ENCODE measurements at places on chromosomes 16 and 17. TPM values are rescaled to one million over a fixed set of nuclear protein-coding genes. Genes with fewer than 3 reads are reported as not detected.

DNA sequence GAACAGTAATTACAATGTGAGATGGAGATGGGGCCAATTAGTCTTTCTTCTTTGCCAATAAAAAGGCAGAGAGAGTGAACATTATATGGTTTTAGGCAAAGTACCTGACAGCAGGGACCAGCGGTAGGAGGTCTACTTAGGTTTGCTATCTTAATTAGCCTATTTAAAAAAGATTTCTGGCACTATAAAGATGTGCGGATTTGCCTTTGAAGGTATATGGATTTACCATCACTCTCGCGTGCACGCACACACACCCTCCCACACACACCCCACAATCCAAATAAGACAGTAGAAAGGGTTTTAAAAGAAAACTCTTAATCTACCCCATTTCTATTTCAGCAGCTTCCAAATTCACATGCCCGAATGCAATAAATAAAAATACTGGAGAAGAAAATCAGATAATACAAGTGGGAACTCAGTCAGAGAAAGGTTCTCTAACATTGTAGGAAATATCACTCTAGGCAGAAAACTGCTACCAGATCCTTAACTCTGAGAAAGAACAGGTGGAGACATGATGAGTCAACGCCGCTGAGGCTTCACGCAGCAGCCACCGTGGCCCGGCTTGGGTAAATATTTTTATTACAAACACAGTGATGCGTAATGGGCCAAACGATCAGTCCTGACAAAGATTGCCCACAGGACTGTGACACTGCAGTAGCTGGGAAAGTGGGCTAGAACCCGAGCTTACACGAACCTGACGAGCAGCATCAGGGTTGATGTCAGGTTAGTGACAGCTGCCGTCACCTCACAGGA, 66.6 kb upstream of the AXIN2 start:
- H3K4me1 ChIP-seq: no peaks in the 10 kb centered on the region
- no peaks in the 10 kb centered on the region for H3K27me3 ChIP-seq

DNA sequence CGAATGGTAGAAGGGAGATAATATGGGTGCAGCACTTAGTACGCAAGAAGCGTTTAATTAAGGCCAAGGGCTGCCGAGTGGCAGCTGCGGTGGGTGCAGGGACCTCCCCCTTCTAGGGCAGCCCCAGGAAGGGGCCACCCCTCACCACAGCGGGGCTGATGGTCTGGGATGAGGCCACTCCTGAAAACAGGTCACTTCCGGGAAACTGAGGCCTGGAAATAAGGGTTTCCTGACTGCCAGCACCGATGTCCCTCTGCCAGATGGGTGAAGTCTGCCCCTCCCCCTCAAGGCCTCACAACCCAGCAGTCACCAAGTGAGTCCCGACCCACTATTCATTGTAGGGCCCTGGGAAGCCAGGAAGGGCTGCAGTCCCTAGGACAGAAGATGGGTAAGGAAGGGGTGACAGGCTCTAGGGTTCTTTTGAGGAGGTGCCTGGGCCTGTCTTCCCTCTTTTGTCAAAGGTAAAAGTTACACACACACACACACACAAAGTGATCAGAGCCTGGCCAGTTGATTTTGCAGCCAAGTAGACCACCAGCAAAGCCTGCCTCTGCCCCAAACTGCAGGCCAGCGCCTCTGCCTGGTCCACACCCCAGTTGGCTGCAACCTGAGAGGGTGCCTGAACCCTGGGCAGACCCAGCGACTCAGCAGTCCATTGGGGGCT, 12.5 kb downstream of the SREBF1 start:
- peak overlapping the region; percentile 97 for H3K27ac ChIP-seq
- H3K27me3 ChIP-seq: no peaks in the 10 kb centered on the region
- peaks cover 52% of the 10 kb centered on the region for H3K36me3 ChIP-seq

DNA sequence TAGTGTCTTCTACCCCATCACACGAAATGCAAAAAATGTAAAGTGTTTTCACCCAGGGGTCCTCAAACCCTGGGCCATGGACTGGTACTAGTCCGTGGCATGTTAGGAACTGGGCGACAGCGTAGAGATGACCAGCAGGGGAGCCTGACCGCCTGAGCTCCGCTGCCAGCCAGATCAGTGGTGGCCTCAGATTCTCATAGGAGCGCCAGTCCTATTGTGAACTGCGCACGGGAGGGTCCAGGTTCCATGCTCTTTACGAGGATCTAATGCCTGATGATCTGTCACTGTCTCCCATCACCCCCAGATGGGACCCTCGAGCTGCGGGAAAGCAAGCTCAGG, 4.5 kb downstream of the SCARF1 start:
- H3K27me3 ChIP-seq: no peaks in the 10 kb centered on the region
- DNase-seq: no peak
- H3K27ac ChIP-seq: no peak overlapping the region
- no peak overlapping the region for H3K4me3 ChIP-seq
- peaks cover 22% of the 10 kb centered on the region for H3K4me1 ChIP-seq

GRCh38 chr17:43721537-43722268, 36.9 kb downstream of the SOST start:
- peak overlapping the region; percentile 80 for H3K27ac ChIP-seq
- H3K4me1 ChIP-seq: peaks cover 15% of the 10 kb centered on the region
- peak overlapping the region; percentile 87 for H3K4me3 ChIP-seq
- no peak for DNase-seq
- H3K36me3 ChIP-seq: no peaks in the 10 kb centered on the region
- H3K27me3 ChIP-seq: peaks cover 4% of the 10 kb centered on the region

DNA sequence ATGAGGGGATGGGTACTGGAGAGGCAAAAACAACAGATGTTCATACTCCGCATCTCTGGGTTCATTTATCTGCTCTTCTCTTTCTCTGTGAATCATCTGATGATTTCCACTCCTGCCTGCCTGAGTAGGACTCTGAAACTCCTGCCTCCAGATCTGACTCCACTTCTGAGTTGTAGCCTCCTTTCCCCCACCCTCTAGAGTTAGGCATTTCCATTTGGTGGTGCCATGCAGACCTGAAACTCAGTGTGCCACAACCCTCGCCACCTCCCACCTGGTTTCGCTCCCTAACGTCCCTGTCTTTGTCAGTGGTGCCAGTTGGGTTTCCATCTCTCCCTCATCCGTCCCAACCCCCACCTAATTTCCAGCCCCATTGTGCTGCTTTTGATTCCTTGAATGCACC, 126.2 kb downstream of the PRKCB start:
- H3K4me3 ChIP-seq: peak overlapping the region; percentile 26
- no peaks in the 10 kb centered on the region for H3K27me3 ChIP-seq
- H3K4me1 ChIP-seq: peaks cover 79% of the 10 kb centered on the region
- peak; percentile 68 for DNase-seq

GRCh38 chr16:30351586-30352419, 3.3 kb downstream of the CD2BP2 start:
- H3K4me3 ChIP-seq: no peak overlapping the region
- H3K36me3 ChIP-seq: peaks cover 41% of the 10 kb centered on the region
- no peaks in the 10 kb centered on the region for H3K27me3 ChIP-seq
- peaks cover 56% of the 10 kb centered on the region for H3K4me1 ChIP-seq
- no peak for DNase-seq

GRCh38 chr17:30594223-30594952, 117.2 kb downstream of the GOSR1 start:
- no peaks in the 10 kb centered on the region for H3K27me3 ChIP-seq
- H3K36me3 ChIP-seq: no peaks in the 10 kb centered on the region
- no peak for DNase-seq
- H3K27ac ChIP-seq: no peak overlapping the region
- no peaks in the 10 kb centered on the region for H3K4me1 ChIP-seq

DNA sequence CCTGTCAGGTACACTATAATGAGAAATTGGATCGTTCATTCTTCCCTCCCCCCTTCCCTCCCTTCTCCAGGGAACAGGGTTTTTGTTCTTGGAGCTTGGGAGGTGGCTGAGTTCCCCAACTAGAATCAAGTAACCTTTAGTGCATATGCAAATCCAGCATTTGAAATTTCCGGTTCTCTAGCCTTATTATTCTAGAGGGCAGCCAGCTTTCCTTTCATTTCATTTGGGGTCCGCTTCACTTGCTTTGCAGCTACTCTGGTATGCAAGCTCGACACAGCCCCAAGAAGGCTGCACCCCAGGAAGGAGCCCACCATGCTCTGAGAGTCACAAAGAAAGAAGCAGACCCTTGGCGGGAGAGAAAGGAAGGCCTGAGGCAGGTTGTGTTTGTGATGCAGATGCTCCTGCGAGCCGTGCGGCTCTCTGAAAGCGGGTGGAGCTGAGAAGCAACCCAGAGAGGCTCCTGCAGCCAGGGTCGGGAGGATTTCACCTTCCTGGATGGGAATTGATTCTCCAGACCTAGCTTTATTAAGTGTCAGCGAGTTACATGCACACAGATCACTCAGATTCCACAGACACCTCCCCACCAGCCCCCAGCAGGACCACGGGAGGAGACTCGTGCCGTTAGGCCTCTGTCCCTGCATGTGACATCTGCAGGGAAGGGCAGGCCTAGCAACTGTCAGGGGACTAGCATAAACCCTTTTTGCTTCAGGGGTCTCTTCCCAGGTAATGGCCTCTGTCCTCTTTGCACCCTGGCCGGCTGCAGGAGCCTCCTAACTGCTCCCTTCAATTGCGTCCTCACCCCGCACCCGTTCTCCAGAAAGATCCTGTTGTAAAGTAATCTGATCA, 34.5 kb downstream of the PMM2 start:
- H3K36me3 ChIP-seq: peaks cover 32% of the 10 kb centered on the region
- no peaks in the 10 kb centered on the region for H3K27me3 ChIP-seq

- peaks cover 18% of the 10 kb centered on the region for H3K4me1 ChIP-seq
- H3K36me3 ChIP-seq: no peaks in the 10 kb centered on the region
- H3K4me3 ChIP-seq: no peak overlapping the region
These were observed 22.9 kb downstream of the COPZ2 start for GRCh38 chr17:48014595-48015111.

- no peak for DNase-seq
- H3K27me3 ChIP-seq: peaks cover 9% of the 10 kb centered on the region
- no peaks in the 10 kb centered on the region for H3K4me1 ChIP-seq
- no peaks in the 10 kb centered on the region for H3K36me3 ChIP-seq
- no peak overlapping the region for H3K27ac ChIP-seq
- H3K4me3 ChIP-seq: no peak overlapping the region
These were observed 5.9 kb upstream of the NAGS start for GRCh38 chr17:43998552-43998951.

DNA sequence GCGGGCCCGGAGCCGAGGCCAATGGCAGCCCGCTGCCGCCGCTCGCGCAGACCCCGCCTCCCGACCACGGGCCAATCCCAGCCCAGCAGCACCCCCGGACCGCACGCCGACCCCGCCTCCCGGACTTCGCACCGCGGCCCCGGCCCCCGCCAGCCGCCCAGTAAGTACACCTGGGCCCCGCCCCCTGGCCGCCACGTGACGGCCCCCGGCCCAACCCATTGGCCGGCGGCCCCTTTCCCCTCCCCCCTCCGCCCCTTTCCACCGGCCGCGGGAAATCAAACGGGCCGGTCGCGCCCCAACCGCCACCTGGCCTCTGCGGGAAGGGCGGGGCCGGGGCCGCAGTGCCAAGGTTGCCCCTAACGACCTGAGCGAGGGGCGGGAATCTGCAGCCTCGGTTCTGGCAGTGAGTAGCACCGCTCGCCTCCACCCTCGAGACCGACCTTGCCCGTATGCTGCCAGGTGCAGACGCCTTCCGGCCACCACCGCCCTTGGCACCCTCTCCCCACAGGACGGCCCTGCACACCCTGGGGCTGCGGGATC, at the start of gene YBX2:
Gene YBX2 (minus strand): TSS at position 26 of the 540 bp plus-strand sequence. CDS start 139 bp downstream, outside the sequence.
- peaks cover 23% of the 10 kb centered on the region for H3K27me3 ChIP-seq
- peak; percentile 82 for DNase-seq
- H3K4me3 ChIP-seq: peak within 1 kb of the TSS; percentile 66
- H3K36me3 ChIP-seq: no peaks in the 10 kb centered on the region
- no peak within 1 kb of the TSS for H3K27ac ChIP-seq
- H3K4me1 ChIP-seq: peaks cover 14% of the 10 kb centered on the region

DNA sequence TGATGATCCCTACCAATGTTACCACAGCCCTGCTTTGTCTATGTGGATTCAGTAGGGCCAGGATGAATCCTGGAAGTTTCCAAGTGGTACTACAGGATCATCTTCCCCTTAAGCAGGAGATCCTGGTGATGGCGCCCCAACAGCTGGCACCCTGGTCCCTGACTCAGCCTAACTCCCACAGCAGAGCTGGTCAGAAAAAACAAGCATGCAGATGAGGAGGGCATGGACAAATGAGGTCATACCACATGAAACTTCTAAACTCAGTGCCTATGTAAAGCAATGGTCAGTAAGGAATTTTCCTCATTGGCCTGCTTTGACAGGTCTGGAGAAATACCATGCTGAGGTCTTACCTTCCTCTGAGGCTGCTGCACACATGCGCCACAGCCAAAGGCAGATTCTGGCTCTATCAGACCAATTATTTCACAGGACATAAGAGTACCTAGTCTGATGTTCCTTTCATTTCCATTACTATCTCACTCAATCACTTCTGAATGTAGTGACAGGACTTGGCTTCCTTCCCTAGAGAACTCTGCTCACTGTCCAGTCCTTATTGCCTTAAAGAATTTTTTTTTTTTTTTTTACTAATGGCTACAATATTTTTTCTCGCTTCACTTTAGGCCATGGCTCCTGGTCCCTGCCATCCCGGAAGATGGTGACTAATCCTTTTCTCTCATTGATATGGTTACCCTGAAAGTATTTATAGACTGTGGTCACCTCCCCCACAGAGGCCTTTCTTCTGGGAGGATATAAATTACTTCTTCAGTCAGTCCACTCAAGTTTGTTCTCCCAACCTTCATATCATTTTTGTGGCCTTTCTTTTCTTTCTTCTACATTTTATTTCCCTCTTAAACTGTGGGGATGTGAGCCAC, 525.2 kb upstream of the PSMD7 start:
- H3K27ac ChIP-seq: no peak overlapping the region
- H3K4me1 ChIP-seq: no peaks in the 10 kb centered on the region
- H3K27me3 ChIP-seq: no peaks in the 10 kb centered on the region
- H3K36me3 ChIP-seq: no peaks in the 10 kb centered on the region
- no peak overlapping the region for H3K4me3 ChIP-seq

DNA sequence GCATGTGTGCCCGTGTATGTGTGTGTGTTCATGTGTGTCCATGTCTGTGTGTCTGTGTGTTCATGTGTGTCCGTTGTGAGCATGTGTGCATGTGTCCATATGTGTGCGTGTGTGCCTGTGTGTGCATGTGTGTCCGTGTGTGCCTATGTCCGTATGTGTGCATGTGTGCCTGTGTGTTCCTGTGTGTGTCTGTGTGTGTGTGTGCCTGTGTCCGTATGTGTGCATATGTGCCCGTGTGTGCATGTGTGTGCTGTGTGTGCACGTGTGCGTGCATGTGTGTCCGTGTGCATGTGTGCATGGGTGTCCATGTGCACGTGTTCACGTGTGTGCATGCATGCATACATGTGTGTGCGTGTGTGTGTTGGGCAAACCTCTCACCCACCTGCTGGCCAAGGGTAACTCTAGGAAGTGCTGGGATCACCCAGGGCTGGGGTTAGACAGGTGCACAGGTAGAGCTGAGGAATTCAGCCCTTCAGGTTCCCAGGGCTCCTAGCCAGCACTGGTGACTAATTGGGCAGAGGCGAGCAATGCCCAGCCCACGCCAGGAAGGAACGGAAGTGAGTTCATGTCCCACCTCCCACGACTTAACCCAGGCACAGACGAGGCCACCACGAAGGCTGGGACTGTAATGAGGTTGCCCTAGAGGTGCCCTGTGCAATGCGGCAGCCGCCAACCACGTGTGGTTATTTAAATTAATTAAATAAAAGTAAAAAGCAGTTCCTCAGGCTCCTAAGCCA, 8.2 kb upstream of the CSNK1D start:
- H3K27ac ChIP-seq: no peak overlapping the region
- peaks cover 19% of the 10 kb centered on the region for H3K4me1 ChIP-seq
- peak; percentile 81 for DNase-seq
- H3K36me3 ChIP-seq: no peaks in the 10 kb centered on the region
- no peak overlapping the region for H3K4me3 ChIP-seq

TBC1D3B gene
- total RNA-seq: 6.6 TPM

TMEM256 gene
- 60.6 TPM for total RNA-seq

Measured in activated CD8-positive, alpha-beta T cell treated with anti-CD3 and anti-CD28 coated beads for 36 hours (primary cell).